Astrocyte of the spinal cord (primary cell): ENCODE measurements at places on chromosomes 4 and X.

DNA sequence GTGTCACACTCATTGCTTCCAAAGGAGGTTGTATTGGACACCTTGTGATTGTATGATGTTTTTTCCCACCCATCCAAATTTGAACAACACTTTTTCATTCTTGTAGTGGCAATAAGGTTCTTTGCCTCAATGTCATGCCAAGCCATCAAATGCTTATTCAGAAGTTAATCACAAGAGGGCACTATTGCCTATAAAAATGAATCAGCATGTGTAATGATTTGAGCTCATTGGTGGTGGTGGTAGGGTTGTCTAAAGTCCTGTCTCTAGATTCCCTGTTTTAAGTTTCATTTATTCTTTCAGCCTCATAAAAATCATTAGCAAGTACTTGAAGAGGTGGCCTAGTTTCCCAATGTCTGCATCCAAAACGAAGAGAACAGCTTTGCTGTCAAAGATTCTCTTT is 37.0 kb downstream of the IRS4 start:
- DNase-seq: peak; percentile 36

DNA sequence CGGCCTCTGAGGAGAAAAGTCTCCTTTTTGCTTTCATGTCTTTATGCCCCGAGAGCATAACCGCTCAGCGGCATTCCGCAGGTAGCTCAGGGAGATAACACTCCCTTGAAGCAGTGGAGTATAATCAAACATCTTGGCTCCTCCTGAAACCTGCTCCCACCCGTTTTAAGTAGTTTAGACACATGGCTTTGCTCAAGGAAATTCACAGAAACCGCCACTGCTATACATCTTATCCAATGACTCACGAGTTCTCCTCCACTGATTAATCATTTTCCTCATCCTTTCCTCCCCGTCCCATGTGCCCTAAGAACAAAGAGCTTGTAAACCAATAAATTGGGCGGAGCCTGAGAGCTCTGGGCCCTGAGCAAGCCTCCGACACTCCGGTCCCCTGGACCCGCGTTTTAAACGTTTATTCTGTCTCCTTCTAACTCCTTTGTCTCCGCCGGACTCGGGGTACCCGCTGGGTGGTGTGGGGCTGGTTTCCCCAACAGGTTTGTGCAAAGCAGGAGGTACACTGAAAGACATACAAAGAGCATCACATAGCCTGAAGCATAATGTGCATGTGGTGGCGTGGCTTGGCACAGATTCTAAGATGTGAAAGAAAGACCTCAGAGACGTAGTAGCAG is 401.2 kb downstream of the TLL1 start:
- DNase-seq: no peak

DNA sequence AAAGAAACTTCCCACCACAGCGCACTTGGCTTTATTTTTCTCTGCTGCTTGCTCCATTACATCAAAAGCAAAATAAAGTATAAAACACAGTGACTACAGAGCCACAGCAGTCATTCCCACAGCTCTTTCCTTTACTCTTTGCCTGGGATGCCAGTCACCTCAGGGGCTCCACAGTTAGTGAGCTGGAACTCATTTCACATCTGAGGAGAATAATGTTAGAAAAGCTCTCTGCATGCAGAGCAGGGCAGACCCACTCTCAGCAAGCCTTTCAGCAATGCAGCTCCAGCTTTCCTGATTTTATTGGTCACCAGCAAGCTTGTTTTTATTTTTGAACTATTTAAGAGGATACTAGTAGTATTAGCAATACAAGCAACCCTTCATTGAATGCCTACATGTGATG is 13.8 kb downstream of the GRXCR1 start:
- DNase-seq: no peak

DNA sequence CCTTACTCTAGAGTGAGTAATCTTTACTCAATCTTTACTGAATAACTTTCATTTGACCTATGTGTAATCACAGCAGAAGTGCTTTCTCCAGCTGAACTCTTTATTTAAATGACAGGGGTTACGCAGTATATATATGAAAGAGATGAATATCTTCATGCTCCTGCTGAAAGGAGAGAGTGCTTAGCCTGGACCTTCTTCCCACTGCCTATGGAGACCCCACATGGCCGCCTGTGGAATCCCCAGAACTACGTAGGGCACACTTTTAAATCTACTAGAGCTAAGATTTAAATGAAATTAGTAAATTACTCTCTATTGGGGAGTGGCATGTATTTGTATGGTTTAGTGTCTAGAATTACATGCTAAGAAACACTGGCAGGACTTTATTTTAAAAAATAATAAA is 391.2 kb downstream of the ANKRD50 start:
- peak; percentile 17 for DNase-seq

DNA sequence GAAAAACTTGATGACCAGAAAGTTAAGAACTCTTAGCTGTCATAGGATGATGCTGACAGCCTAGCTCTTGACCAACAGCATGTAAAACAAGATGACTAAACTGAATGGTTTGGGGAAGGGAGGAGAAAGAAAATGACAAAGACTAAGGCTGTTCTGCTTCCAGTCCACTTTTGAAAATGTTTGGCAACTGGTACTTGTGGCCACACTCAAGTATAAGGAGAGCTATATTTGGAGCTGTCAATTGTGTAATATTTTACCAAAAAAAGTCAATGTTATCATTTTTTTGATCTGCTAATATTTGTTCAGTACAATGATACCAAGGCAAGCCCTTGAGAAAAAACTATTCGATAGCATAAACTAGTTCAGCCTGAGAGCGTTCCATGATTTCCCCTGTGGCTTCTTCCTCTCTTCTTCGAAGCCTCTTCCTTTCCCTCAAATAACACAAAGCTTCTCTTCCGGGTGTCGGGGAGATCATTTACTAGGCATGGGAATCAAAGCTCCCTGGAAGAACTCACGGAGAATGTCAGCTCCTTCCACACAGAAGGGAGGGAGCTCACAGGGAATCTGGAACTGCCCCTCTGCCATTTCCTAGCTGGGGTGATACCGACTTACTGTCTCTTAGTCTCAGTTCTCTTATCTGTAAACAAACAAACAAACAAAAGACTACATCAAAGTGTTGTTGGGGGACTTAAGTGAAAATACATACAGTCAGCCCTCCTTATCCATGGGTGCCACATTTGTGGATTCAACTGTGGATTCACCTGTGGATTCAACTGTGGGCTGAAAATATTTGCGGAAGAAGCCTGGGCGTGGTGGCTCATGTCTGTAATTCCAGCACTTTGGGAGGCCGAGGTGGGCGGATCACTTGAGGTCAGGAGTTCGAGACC is 82.6 kb downstream of the SCD5 start:
- DNase-seq: no peak

GRCh38 chr4:2441393-2442174 is 22.8 kb downstream of the CFAP99 start:
- DNase-seq: peak; percentile 64

- no peak for DNase-seq
These were observed 210.9 kb upstream of the ATOH1 start for GRCh38 chr4:93617606-93618005.

DNA sequence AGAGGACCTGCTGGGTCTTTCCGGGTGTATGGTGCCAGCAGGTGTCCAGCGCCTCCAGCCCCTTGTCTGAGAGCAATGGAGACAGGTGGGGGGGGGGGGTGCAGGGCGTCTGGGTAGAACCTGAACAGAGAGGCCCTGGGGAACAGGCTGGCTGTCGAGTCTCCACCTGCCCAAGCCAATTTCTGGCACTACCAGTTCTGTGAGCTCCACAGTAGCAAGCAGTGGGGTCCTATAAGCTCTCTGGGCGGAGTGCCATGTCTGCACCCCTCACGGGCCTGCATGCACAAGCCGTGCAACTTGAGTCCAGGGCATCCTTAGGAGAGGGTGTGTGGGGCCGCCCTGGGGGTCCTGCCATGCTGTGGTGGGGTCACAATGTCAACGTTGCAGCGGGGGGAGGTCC is 10.1 kb upstream of the FGFR3 start:
- no peak for DNase-seq

DNA sequence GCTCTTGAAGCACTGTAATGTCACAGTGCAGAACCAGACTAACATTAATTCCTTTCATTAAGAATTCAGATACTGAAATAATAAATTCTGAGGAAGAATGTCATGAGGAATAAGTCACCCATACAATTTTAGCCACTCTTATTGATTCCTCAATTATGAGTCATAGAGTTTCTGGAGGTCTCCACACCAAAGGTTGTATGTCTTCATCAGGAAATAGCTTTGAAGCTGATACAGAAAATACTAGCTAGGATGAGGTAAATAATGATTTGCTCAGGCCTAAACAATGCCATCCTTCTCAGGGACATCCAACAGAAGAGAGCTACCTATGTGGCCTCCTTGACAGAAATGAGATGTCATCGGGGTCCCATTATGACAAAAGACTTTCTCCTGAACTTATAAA is 238.8 kb downstream of the OR13H1 start:
- DNase-seq: no peak

DNA sequence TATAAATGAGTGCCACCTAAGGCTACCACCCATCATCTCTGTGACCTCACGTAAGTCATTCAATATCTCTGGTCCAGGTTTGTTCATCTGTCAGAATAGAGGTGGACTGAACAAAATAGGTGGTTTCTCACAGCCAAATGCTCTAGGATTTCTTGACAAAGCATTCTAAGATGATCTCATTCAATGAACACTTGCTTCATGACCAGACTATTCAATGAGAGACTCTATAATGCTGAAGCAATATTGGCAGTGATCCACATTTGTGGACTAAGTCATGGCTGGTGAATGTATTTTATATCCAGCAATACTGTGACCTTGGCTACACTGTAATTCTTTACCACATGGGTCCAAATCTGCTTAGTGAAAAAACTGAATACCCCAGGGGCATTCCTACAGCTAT is 37.9 kb downstream of the LDB2 start:
- DNase-seq: peak; percentile 94

DNA sequence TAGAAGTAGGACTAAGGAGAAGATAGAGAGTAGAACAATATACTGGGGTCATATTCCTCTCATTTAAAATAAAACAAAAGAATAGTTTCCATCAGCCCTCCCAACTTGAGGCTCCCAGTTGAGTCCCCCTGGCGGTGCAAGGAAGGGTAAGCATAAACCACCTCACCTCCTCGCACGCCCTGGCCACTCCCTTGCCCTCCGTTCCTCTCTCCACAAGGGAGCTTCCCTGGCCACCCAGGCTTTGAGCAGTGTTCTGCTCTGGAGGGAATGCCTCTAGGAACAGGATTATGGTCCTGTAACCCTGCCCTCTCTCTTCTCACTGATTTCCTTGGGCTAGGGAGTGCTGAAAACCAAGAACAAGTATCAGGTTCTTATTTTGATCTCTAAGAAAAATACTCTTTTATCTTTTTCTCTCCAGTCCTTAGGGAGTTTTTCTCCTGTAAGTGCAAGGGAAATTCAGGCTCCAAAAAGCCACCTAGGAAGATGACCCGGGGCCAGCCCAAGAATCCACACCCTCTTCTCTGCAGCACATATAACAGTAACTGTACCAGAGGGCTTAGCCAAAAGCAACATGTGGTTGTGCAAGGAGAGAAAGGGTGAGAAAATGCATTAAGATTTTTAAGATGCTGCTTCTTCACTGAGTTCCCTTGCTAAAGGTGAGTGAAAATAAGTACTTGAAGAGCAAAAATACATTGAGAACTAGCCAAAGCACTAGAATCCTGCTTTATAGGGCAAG is 69.9 kb downstream of the USP38 start:
- DNase-seq: peak; percentile 24

DNA sequence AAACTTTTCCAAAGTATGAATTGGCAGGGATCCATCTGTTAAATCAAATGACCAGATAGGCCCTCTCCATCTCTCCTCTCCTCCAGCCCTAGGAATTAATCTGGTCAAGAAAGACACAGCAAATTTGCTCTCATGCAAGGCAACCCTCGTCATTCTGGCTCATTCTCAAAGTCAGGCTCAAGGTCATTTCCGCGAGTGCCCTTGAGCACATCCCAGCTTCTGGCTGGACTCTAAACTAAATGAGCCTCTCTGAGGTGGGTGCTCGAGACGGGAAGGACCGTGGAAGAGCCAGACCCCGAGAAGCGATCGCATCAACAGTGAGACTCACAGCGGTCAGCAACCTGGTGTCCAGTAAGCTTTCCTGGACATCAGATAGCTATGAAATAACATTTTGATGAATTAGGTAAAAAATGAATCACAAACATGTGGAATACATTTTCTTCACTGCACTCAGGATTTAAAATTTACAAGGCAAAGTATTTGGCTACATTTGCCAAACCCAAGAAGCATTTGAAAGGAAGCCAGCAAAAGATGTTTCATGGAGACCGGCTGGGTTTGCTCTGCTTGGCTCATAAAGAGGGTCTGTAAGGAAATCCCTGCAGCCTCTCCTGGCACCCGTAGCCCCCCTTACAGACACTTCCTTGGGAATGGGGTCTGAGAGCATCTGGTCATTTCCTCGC is 121.0 kb downstream of the ENPP6 start:
- no peak for DNase-seq

- DNase-seq: no peak
These were observed 103.5 kb upstream of the NOCT start for GRCh38 chr4:138911909-138912703.

DNA sequence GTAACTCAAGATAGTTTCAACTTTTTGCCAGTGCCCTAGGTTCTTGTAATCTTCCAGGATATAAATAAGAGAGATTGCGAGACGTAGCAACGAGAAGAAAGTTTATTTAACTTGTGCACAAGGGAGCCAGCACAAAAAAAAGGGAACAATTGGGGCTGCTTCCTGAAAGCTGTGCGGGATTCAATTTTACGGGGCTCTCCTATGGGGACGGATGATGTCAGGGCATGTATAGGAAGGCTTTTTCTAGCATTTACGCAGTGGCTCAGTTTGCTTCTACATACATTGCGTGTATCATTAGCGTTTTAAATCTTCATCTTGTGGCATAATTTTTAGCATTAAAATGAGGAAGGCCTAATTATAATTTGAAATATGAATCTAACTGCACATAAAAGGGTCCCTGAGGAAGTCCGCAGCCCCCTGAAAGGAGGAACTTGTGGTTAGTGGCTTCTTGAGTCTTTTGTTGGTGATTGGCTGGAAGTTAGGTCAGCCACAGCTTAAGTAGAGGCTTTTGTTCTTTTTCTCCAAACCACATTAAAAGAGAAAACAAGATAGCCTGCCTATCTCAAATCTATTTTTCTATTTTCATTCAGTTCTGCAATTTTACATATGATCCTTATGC is 668.2 kb upstream of the NDST4 start:
- DNase-seq: no peak

GRCh38 chr4:13238936-13239335 is 245.2 kb downstream of the RAB28 start:
- DNase-seq: no peak

- peak; percentile 37 for DNase-seq
These were observed 64.7 kb upstream of the RPL34 start for GRCh38 chr4:108555701-108556100.

DNA sequence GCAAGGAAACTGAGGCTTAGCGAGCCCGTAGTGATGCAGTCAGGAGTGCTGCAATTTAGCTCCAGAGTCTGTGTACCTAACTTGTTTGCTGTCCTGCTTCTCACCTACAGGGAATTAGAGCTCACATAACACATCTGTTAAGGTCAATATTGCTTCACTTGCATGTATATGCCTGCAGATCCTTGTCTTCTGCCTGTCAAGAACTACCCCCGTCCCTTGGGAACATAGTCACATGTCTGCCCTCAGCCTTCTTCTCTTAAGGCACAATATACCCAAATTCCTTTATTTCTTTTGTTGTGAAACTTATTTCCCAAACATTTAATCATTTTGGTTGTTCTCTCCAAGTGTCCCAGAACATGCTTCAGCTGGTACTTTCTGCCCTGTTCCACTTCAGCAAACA is 103.3 kb upstream of the LEF1 start:
- peak; percentile 5 for DNase-seq
